ENCODE measurements at places on chromosomes 2 and 18.

DNA sequence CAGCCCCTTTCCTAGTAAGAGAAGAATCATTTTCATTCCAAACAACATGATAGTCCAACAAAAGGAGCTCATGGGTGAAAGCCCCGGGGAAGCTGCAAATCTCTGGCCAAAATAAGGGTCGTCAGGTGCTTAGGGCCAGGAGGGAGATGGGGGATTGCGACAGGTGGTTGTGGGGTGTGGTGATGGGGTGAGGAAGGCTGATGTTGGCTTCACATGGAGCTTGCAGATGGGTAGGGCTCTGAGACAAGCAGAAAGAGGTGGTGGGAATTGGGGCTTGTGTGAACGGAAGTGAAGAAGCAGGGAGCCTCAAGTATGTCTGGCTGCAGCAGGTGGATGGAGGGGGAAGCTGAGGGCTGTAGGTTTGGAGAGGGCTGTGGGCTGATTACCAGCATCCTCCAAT is 126.1 kb downstream of the CLIP4 start:
- DNase-seq, result no peak

GRCh38 chr2:129499747-129500146 is 479.7 kb upstream of the RAB6C start:
- DNase-seq, result no peak

- peak; percentile 10 for DNase-seq
Measured at GRCh38 chr18:57352761-57353136, 392 bp downstream of the ST8SIA3 start.

- no peak for DNase-seq
Measured at GRCh38 chr2:239368321-239368720, 32.5 kb downstream of the HDAC4 start.

GRCh38 chr2:63819765-63820717 is 21.7 kb upstream of the UGP2 start:
- no peak for DNase-seq

DNA sequence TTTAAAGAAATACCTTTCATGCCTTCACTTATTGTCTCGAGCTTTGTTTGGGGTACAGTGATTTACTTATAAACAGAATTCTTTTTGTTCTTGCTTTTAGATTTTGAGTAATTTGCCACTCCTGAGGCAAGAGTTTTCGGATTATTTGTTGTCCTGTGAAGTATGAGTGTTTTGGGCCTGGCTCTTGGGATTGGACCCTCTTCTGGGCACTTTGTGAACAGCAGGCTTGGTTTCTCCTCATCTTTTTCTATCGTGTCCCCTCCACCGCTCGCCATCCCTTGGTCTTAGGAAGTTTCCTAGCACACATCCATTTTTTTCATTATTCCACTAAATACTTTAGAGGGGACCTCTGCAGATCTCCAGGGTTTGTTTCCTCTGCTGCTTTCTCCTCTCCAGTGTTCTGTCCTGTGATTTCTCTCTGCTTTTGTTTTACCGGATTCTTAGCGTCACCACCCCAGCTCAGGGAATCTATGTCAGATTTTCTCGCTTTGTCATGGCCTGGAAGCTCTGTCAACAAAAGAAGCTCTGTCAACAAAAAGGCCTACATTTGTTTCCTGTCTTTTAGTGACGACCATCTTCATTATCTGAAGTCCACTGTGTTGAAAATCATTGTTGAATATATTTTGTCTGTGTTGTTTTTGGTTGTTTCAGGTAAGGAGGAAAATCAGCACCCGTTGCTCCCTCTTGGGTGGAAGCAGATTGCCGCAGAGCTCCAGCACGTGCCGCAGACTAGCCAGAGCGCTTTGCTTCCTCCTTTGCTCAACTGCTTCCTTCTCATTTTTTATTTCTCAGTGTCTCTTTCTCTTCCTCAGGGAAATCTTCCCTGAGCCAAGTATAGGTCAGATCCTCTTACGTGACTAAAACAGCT is 27.8 kb downstream of the ANKRD62 start:
- peak; percentile 35 for DNase-seq

- DNase-seq, result peak; percentile 18
Measured at GRCh38 chr2:189179570-189179950, at the start of gene COL5A2. Gene COL5A2 (minus strand): TSS chr2:189179761. CDS start chr2:189179604, 157 bp downstream.

All from neural crest cell (in vitro differentiated cells).